ENCODE measurements at places on chromosomes 7 and 10. TPM values are rescaled to one million over a fixed set of nuclear protein-coding genes. Genes with fewer than 3 reads are reported as not detected.

Gene PCDH15
- 0.70 TPM for polyA plus RNA-seq

Gene ADAMTS14
- 0.39 TPM for polyA plus RNA-seq

Gene LRCH4
- 310 TPM for polyA plus RNA-seq

- DNase-seq, result no peak
These were observed 579.1 kb downstream of the CCSER2 start for GRCh38 chr10:84907461-84908009.

DNA sequence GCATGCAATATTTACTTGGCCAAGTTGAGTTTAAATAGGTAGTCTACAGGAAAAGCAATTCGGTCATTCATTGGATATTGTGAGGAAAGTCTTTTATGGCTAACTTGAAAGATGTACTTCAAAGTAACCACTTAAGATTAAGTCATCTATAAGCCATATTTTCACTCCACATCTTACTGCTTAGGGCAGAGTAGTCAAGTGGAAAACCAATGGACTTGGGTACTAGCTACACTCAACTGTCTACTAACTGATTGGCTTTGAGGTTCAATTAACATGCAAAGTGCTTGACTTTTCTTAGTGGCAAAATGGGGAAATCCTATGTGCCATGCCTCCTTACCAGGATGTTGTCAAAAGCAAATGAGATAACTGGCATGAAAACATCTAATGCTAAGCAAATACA, 51.0 kb downstream of the CAV1 start:
- no peak for DNase-seq

GRCh38 chr7:16212610-16213009, 208.7 kb downstream of the CRPPA start:
- DNase-seq, result no peak

GRCh38 chr10:30683496-30683895, 53.9 kb upstream of the LYZL2 start:
- no peak for DNase-seq

Gene GPER1
- polyA plus RNA-seq, result 3.7 TPM

GRCh38 chr7:1873857-1874589, 203.9 kb downstream of the ELFN1 start:
- no peak for DNase-seq

Gene MAP3K8
- 24.8 TPM for polyA plus RNA-seq

- no peak for DNase-seq
These were observed 56.0 kb downstream of the UBE2H start for GRCh38 chr7:129896568-129897382.

Gene CHN2
- polyA plus RNA-seq, result 4.6 TPM

- no peak for DNase-seq
These were observed 11.2 kb downstream of the BMPER start for GRCh38 chr7:33916357-33917081.
